ENCODE measurements at places on chromosomes 3 and 15.
A peak's percentile ranks its signal among the peaks of the same experiment; 100 is the strongest.

DNA sequence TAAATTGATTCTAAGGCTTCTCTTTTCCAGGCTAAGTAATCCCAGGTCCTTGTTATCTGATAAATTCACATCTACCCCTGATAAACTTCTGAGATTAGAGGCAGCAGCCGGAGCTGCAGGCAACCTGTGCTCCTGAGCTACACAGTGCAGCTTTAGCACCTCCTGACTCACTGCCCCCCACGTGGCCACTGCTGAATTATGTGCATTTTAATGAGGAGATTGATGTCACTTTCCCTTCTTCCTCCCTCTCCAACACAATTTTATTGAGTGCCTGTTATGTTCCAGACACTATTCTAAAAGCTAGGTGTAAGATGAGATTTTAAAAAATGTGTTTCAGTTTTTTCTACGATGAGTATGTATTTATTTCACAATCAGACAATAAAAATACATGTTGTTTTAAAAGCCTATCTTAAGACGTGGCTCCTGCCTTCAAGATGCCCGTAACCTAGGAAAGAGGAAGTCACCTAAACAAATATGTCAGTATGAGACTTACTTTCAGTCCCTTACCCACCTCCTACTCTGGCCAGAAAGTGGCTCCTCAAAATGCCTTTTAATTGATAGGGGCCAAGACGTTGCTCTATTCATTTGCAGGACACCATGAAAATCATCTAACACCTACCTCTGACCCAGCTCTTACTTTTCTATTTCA, 161.5 kb upstream of the PFN2 start:
- DNase-seq, result no peak

DNA sequence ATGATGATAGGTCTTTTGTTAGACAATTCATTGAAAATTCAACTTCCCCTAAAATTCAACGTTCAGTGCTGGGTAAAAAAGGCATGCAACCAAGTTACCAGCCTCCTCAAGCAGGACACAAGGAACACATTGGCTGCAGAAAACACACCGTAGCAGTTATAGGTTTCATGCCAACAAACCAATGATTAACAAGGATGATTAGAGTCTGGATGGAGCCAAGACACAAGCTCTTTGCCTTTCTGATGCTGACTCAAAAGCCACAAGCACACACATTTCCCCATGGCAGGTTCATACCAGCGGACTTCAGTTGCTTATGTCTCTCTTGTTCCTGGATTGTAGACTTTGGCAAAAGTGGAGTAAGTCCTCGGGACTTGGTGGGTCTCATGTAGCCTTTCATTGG, 105.8 kb downstream of the DHX30 start:
- no peak for DNase-seq

GRCh38 chr15:101124731-101125451, 127.0 kb downstream of the CHSY1 start:
- no peak for DNase-seq

DNA sequence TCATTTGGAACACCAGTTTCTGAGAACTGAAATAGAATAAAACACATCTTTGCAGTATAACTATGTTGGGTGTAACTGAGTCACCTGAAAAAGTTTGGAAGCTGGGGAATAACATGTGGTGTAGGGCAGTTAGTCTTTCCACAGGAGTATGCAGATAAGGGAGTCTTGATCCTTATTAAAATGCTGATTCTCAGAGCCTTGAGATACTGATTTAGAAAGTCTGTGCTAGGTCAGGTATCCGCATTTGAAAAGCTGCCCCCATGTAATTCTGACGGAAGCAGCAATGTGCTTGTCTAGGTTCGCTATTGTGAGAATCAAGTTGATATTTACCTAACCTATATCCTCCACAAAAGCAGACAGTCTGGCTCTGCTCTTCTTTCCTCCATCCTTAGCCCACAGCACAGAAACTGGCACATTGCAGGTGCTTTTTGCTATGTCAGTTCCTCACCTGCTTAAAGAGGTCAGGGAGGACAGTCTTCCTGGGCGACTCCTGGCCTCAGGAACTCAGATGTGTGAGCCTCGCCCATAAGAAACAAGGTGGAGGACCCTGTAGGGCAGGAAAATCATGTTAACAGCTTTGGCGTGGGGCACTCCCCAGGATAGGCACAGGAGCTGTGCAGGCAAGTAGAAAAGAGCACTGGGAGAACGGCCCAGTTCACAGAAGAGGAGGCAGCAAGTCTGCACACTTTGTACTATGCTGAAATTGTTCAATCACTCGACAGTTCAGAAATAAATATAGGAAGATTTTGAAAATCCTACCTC, 27.6 kb upstream of the SRPRB start:
- DNase-seq, result no peak

DNA sequence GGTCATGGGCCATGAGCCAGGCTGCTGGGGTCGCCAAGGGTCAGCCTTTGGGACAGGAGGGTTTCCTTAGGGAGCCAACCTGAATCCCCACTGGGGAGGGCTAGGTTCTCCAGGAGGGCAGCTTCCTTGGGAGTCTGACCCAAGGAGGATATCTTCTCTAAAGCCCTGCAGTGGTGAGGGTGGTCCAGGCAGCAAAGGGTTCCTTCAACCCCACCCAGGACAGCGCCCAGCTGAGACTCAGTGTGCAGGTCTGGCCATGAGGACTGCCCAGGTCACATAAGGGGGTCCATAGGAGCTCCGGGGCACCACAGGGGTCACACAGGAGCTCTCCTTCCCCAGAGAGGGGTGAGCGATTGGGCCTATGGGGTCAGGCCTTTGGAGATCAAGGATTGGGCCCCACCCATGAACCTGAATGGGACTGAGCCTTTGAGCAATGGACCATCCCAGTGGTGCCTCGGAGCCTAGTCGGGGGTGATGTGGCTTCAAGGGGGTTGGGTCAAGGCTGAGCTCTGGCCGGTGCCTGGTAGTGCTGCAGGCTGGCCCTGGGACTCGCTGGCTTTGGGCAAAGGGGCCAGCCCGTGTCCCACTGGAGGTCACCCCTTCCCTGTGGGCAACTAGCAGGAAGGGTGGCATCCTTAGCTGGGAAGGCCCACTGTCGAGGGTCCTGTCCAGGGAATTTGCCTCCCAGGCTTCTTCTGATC, 216.5 kb downstream of the SNRPN start:
- no peak for DNase-seq

- no peak for DNase-seq
These were observed 424.2 kb upstream of the ROBO2 start for GRCh38 chr3:76615719-76616118.

DNA sequence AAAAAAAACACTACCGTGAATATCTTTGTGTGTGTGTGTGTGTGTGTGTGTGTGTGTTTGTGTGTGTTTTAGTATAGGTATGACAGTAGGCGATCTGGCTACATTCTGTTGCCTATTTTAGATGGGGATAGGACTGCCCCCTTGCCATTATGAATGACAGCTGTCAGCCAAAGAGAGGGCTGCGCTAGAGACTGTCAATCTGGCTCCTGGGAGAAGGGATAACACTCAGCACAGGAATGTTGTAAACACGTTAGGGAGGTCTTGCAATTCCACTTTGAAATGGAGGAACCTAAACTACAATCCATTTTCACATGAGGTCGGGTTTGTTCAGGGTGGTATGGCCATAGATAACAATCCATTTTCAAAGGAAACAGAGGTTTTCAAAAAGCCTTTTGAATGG, 14.1 kb upstream of the ETV5 start:
- no peak for DNase-seq

- DNase-seq, result no peak
These were observed 162.9 kb downstream of the ITPR1 start for GRCh38 chr3:4656059-4656458.

- DNase-seq, result no peak
These were observed 61.5 kb upstream of the GALNT15 start for GRCh38 chr3:16112910-16113504.

- DNase-seq, result peak; percentile 16
These were observed 33.7 kb downstream of the VIPR1 start for GRCh38 chr3:42535981-42536784.

DNA sequence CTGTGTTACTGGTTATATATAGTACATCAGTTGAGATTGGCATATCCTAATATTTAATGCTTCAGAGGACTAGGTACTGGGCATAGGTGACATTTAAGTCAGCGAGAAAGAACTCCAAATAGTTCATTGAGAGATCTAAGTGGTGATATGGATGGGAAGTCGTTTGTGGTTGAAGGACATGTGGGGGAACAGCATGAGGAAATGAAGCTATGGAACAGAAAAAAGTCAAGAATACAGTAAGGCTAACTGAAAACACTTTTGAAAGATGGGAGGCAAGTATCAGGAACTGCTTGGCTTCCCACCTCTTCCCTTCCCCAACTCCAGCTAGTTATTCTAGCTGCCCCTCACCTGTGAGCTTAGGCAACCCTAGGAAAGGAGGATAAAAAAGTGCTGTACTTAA, 3.7 kb upstream of the MYO5A start:
- no peak for DNase-seq

DNA sequence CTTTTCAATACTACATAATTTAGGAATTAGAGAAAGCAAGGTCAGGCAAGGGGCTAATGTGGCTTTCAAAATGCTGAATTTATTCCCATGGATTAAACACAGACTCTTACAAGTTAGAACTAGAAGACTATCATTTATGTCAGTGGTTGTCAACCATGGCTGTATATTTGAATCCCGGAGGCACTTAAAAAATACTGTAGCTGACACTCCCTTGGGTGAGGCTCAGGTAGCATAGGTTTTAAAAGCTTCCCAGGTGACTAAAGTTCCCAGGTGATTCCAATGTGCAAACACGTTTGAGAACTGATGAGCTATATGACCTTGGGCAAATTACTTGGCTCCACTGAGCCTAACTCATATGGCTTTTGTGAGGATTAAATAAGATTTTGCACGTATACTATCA, 29.6 kb downstream of the AAGAB start:
- no peak for DNase-seq

DNA sequence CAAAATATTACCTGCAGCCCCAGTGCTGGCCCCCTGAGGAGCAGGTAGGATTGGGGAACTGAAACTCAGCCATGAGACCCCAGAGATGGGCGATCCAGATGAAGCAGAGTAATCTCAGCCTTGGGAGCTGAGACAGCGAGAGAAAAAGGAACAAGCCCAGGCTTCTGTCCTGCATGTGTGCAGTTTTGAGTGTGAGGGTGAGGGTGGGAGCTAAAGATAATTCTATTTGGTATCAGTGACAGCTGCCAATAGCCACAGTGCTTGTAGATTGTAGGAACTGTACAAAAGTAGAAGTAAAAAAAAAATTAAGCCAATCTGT, 5.9 kb downstream of the ATP8B4 start:
- DNase-seq, result no peak

- no peak for DNase-seq
These were observed 1.4 kb downstream of the VEPH1 start for GRCh38 chr3:157501863-157502262.

DNA sequence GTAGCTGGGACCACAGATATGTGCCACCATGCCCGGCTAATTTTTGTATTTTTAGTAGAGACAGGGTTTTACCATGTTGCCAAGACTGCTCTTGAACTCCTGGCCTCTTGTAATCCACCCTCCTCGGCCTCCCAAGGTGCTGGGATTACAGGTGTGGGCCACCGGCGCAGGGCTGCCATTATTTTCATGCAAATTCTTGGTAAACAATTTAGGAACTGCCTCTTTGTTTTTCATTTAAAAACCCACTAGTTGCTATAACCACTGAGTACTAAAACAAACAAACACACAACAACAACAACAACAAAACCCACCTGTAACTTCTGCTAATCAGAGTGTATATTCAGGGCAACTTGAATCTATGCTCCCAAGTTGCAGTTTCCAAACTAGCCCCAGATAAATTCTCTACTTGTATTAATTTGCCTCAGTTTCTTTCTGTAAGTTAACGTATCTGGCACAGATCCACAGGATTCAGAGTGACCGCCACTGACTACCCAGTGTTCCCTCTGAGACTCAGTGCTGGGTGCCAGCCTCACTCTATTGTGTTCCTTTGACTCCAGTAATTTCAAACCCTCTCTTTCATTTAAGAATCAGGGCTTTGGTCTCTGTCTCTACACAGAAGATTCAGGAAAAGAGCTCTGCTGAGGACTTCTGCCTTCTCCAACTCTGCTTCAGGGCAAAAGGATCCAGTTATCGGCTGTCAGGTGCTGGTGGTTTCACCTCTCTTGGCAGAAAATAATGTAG, 18.6 kb upstream of the ZNF710 start:
- no peak for DNase-seq

- DNase-seq, result no peak
These were observed 37.6 kb downstream of the ZNF148 start for GRCh38 chr3:125337506-125337905.

- no peak for DNase-seq
These were observed 640 bp downstream of the POPDC2 start for GRCh38 chr3:119659606-119660291.

DNA sequence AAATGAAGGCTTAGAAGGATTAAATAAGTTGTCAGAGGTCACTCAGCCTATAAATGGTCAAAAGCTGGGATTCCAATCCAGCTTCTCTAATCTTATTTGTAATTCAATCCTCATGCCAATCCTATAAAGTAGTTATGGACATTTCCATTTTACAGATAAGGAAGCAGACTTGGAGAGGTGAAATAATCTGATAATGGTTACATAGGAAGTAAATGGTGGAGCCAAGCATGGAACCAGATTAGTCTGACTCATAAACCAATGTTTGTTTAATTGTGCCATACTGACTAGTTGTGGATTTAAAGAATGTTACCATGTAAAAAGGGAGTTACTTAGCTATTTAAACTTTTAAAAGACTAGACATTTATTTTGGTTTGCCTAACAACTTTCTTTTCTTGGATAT, 59.7 kb downstream of the KCNAB1 start:
- no peak for DNase-seq

DNA sequence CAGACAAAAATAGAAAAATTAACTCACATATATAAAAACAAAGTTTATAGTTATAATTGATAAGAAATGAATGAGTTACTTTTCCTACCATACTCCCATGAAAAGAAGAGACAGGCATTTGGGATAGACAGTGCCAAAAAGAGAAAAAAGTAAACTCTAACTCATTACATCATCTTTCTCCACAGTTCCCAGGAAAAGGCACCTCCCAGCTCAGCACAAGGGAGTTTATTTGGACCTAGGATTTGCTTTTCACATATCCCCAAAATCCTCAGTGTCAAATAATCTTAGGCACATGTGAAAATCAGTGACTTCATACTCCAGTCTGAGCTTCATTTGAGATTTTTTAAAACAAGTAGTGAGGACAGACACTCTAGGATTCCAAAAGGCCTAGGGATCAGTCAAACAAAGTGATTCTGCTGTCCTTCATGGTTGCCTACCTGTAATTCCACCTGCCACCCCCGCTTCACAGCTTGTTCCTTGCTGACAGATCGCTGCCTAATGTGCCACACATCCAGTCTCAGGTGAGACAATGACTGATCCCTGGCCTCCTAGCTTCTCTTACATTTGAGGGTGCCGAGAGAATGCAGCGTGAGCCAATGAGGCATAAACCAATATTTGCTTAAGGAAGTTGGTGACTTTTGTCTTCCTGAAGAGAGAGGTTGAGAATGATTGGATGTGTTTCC, 573.7 kb downstream of the TBL1XR1 start:
- DNase-seq, result no peak

DNA sequence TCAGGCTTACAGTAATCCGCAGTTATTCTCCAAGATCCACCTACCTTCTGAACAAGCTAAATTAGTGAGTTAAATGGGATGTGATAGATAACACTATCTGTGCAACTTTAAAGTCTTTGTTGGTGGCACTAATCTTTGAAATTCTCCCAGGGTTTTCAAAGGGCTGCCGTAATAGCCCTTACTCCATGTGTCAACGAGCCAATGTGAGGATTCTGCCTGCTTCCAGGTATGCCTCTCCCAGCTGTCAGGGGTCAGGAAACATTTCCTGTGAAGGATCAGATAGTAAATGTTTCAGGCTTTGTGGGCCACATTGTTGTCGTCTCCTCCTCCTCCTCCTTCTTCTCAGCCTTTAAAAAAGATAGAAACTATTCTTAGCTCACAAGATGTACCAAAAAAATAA, 20.2 kb upstream of the SCN5A start:
- no peak for DNase-seq

GRCh38 chr3:191296041-191296541, 33.1 kb upstream of the CCDC50 start:
- DNase-seq, result no peak

All from activated T-helper 1 cell treated with anti-CD3 and anti-CD28 coated beads, Interleukin-12 subunit alpha, Interleukin-12 subunit beta, Interleukin-2, Interleukin-4 antibody, amounts not matched to agents 30 ng/mL and 10 ng/mL and 1 ng/mL, durations not matched to agents 14 hours and 24 hours and 36 hours (primary cell).